WTC11 (cell line): ENCODE measurements at places on chromosomes 11 and 22. TPM values are rescaled to one million over a fixed set of nuclear protein-coding genes. Genes with fewer than 3 reads are reported as not detected.
A peak's percentile ranks its signal among the peaks of the same experiment; 100 is the strongest.

IGF2 gene
- 1.5 to 2.7 TPM (median 2.6 TPM) in 3 replicates for total RNA-seq

DNA sequence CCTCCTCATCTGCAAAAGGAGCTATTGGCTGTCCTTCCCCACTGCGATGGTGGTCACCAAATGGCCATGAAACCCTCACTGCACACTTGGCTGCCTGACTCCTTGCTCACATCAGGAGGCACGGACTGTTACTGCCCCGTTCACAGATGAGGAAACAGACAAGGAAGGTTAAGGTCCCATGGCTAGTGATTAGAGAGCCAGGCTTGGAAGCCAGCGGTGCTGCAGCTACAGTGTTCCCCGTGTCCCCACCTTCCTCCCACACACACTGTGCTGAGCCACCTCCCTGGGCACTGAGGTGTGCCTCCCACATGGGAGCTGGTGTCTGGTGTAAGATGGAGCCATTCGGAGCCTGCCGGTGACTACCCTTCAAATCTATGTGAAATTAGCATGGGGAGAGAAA, 2.6 kb downstream of the ARHGAP8 start:
- H3K27me3 ChIP-seq, result 0 out of 2 replicates have a peak, but pooled peaks cover under 1% of the 10 kb centered on the region
- peak overlapping the region; percentile 57 for H3K4me3 ChIP-seq
- H3K4me1 ChIP-seq, result peaks cover 53% of the 10 kb centered on the region

DEFB131B gene
- total RNA-seq, result not detected in 3 replicates

DNA sequence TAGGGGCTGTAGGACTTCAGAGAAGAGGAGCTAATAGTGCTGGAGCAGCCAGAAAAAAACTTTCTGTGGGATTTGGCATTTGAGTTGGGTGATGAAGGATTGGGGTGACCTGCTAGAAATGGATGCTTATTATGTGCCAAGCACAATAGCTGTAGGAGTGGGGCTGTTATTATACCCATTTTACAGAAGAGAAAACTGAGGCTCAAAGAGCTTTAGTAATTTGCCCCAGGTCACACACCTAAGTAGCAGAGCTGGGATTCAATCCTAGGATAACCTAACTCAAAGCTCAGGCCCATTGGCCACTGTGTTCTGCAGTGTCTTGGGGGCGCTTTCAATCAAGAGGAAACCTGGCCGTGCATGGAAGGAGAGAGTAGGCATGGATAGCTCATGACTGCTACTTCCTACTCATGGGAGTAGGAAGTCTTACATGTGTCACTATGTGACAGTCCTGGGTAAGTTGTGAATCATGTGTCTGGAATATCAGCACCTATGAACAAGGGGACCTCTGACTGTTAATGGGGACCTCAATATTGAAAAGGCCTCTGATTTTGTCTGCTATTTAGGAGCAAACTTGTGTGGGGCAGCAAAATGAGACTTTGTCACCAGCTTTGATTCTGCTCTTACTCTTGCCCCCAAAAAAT, 6.1 kb upstream of the ELF5 start:
- 0 out of 2 replicates have a peak, but pooled peaks cover 4% of the 10 kb centered on the region for H3K4me1 ChIP-seq
- no peak overlapping the region for H3K4me3 ChIP-seq
- H3K27ac ChIP-seq, result no peak overlapping the region
- no peak for DNase-seq
- no peaks in the 10 kb centered on the region for H3K27me3 ChIP-seq

CARD16 gene
- not detected in 3 replicates for total RNA-seq

DNA sequence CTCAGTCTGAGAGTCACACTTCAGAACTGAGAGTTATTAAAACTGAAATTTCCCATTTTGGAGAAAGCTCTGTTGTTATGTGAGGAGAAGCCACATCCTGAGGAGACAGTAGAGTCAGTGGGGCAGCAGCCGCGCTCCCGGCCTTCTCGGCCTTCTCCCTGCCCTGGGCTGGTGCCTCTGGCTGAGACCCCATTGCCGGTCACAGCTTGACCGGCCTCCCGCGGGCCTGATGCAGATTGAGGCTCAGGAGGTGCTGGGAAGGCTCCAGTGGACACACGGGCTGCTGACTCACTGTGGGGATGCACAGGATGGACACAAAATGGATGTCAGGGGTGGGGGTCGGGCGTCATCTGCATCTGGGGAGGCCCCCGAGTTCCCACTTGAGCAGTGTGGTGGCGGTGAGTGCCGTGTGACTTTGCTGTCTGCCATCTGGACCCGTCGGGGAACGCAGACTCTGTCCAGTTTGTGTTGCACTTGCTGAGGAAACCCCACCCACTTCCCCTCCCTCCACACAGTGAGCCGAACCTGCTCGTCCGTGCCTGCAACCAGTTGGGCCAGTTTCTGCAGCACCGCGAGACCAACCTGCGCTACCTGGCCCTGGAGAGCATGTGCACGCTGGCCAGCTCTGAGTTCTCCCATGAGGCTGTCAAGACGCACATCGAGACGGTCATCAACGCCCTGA, 50.1 kb downstream of the MUC6 start:
- no peak overlapping the region for H3K27ac ChIP-seq
- H3K36me3 ChIP-seq, result peaks cover 46% of the 10 kb centered on the region
- H3K4me3 ChIP-seq, result no peak overlapping the region
- DNase-seq, result no peak
- no peaks in the 10 kb centered on the region for H3K4me1 ChIP-seq
- H3K27me3 ChIP-seq, result no peaks in the 10 kb centered on the region

GRCh38 chr11:91935120-91935519, 289.5 kb upstream of the FAT3 start:
- H3K27me3 ChIP-seq, result no peaks in the 10 kb centered on the region
- no peaks in the 10 kb centered on the region for H3K4me1 ChIP-seq
- H3K27ac ChIP-seq, result no peak overlapping the region
- DNase-seq, result no peak
- no peaks in the 10 kb centered on the region for H3K36me3 ChIP-seq

GRCh38 chr11:76493626-76494539, 49.1 kb downstream of the EMSY start:
- DNase-seq, result no peak
- H3K36me3 ChIP-seq, result peaks cover 18% of the 10 kb centered on the region
- H3K4me3 ChIP-seq, result no peak overlapping the region
- no peak overlapping the region for H3K27ac ChIP-seq
- no peaks in the 10 kb centered on the region for H3K27me3 ChIP-seq

- no peaks in the 10 kb centered on the region for H3K27me3 ChIP-seq
- no peak for DNase-seq
- H3K27ac ChIP-seq, result no peak overlapping the region
- H3K36me3 ChIP-seq, result no peaks in the 10 kb centered on the region
- no peak overlapping the region for H3K4me3 ChIP-seq
Observed at GRCh38 chr22:18119409-18120110, 9.0 kb downstream of the TUBA8 start.

GRCh38 chr11:10462746-10463300, 7.8 kb downstream of the AMPD3 start:
- peaks cover 9% of the 10 kb centered on the region; the same call in 1 of the 2 replicates for H3K36me3 ChIP-seq
- no peak overlapping the region for H3K4me3 ChIP-seq
- peaks cover 19% of the 10 kb centered on the region for H3K4me1 ChIP-seq
- no peak for DNase-seq

DNA sequence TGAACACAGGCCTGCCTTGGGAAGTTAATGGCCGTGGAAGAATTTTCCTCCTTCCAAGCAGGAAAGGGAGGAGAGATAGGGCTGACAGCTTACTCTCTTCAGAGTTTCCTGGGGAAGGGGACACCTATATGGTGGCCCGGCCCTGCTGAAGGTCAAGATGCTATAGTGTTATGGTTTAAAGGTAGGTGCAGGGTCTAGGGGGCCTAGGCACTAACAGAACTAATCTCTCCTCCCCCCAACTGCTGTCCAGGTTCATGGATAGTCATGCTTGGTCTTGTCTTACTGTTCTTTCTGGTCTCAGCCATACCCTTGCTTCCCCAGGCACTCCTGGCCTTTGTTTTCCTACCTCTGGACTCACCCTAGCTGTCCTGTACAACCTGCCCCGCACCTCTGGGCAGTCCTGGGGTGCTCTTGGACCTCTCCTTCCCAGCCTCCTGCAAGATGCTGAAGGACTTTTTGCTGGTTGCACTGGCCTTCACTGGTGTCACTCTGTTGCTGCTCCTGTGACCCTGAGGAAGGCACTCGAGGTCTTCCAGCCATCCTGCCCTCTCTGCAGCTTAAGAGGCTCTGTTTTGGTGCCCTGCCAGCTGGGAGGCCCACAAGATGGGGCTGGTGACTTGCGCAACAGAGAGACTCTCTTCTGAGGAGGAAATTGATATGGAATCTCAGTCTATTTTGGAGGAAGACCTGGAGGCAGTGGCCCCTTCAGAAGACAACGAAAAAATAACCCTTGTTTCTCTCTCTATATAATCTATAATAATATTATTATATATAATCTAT, 17.9 kb downstream of the SEC14L3 start:
- no peaks in the 10 kb centered on the region; the same call in 1 of the 2 replicates for H3K27me3 ChIP-seq
- no peak overlapping the region for H3K4me3 ChIP-seq
- no peaks in the 10 kb centered on the region for H3K36me3 ChIP-seq
- no peak for DNase-seq

GRCh38 chr11:24755260-24755839, 258.5 kb downstream of the LUZP2 start:
- DNase-seq, result no peak
- H3K27ac ChIP-seq, result no peak overlapping the region
- peaks cover under 1% of the 10 kb centered on the region; the same call in 1 of the 2 replicates for H3K36me3 ChIP-seq

GRCh38 chr22:30539368-30539767, 7.2 kb downstream of the SEC14L6 start:
- DNase-seq, result no peak
- H3K4me1 ChIP-seq, result peaks cover 17% of the 10 kb centered on the region
- H3K36me3 ChIP-seq, result no peaks in the 10 kb centered on the region

GRCh38 chr11:36214976-36215692, 74.1 kb downstream of the COMMD9 start:
- no peak overlapping the region for H3K27ac ChIP-seq
- peaks cover 20% of the 10 kb centered on the region for H3K4me1 ChIP-seq
- DNase-seq, result no peak
- no peak overlapping the region for H3K4me3 ChIP-seq

DNA sequence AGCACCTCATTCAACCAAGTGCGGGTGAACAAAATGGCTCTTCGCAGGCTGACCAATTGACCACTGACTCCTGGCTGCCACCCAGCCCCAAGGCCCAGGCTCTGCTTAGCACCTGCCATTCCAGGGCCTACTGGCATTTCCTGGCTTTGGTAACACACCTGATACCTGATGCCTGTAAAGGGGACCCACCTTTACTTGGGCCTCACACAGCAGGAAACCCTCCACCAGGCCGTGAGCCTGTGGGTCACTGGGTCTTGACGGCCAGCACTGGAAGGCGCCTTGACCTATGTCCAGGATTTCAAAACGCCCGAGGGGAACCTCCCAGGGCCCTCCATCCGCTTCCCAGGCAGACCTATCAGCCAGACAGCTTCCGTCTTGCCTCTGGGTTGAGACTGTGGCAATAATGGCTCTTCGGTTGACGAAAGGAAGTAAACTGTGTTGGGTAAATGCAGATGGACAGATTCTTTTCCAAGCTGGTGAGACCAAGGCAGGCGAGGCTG, 16.8 kb upstream of the TMEM184B start:
- DNase-seq, result no peak
- peaks cover 22% of the 10 kb centered on the region for H3K36me3 ChIP-seq
- H3K27me3 ChIP-seq, result no peaks in the 10 kb centered on the region; the same call in 1 of the 2 replicates

DNA sequence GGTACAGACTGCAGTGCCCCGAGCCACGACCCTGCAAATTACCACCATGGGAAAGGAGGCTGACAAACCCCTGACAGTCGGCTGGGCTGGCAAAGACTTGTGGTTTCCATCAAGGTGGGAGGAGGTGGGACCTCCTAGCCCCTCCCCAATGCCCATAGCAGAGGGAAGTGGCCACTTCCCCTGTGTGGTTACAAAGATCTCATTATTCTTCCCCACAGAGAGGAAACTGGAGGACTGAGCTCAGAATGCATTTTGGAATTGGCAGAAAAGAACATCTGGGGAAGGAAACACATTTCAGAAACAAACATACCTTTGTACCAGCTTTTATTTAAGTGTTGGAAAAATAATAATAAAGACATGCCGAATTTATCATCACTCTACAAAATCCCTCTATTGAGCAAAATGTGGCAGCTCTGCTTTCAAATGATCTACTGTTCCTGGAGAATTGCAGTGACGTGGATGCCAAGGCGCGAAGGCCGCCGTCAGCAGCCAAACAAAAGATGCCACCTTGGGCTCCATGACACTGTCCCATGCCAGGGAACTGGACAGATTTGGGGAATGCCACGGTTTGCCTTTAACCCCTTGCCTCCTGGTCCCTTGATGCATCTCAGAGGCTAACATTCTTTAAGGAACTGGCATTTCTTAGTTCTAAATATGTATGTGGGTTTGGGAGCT, 169.6 kb downstream of the CRYBB2 start:
- no peaks in the 10 kb centered on the region for H3K27me3 ChIP-seq
- DNase-seq, result no peak
- peaks cover 27% of the 10 kb centered on the region for H3K4me1 ChIP-seq
- no peak overlapping the region for H3K27ac ChIP-seq

KDM4D gene
- 1.9 to 2.4 TPM (median 2.1 TPM) in 3 replicates for total RNA-seq

DNA sequence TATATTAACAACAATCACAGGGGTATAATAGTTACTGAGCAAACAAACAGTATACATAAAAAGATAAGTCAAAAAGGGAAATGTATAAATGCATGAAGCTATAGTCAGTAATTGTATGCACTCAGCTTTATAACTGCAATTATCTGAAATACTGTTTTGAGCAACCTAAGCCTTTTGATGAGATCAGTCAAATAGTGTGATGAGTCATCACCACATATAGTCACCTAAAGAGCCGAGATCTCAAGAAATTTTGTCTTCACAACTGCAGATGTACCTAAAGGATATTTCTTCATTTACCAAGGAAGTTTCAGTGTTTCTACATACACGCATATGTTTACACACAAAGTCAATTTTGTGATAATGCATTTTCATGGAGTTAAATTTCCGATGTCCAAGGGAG, 5.4 kb upstream of the OR51A2 start:
- no peaks in the 10 kb centered on the region for H3K4me1 ChIP-seq
- no peaks in the 10 kb centered on the region; the same call in none of the 2 replicates for H3K27me3 ChIP-seq
- no peaks in the 10 kb centered on the region for H3K36me3 ChIP-seq
- no peak overlapping the region for H3K4me3 ChIP-seq
- no peak for DNase-seq

GRCh38 chr22:39132871-39133524, 19.5 kb downstream of the CBX7 start:
- H3K36me3 ChIP-seq, result no peaks in the 10 kb centered on the region
- H3K4me3 ChIP-seq, result no peak overlapping the region
- H3K27ac ChIP-seq, result no peak overlapping the region
- H3K27me3 ChIP-seq, result no peaks in the 10 kb centered on the region; the same call in 1 of the 2 replicates

DNA sequence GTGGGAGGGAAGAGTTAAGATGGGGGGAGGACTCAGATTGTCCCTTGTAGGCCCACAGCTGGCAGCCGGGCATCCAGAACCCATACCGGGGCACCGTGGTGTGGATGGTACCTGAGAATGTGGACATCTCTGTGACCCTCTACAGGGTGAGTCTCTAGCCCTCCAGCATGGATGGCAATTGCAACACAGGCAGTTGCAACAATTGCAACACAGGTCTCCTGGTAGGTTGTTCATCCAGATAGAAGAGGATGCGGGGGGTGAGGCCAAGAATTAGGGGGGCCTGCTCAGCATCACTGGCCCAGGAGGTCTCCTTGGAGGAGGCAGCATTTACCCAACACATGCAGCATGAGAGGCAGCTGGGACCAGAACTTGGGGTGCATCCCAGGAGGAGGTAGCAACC, 3.4 kb downstream of the EHBP1L1 start:
- H3K4me3 ChIP-seq, result no peak overlapping the region
- peaks cover 17% of the 10 kb centered on the region for H3K4me1 ChIP-seq
- no peak for DNase-seq
- H3K27ac ChIP-seq, result no peak overlapping the region
- peaks cover 66% of the 10 kb centered on the region for H3K27me3 ChIP-seq
